ENCODE measurements at places on chromosomes 6 and 20. TPM values are rescaled to one million over a fixed set of nuclear protein-coding genes. Genes with fewer than 3 reads are reported as not detected.

The COX4I2 gene
- total RNA-seq: 4.1 TPM

The ANGPT4 gene
- under 0.01 TPM for total RNA-seq

The NKX2-2 gene
- total RNA-seq: 0.05 TPM

- no peak for DNase-seq
Measured at GRCh38 chr20:50540620-50541605, 30.7 kb downstream of the PTPN1 start.

Measured in thymus (tissue), 14 donors.